ENCODE measurements at places on chromosomes 16 and 17.

DNA sequence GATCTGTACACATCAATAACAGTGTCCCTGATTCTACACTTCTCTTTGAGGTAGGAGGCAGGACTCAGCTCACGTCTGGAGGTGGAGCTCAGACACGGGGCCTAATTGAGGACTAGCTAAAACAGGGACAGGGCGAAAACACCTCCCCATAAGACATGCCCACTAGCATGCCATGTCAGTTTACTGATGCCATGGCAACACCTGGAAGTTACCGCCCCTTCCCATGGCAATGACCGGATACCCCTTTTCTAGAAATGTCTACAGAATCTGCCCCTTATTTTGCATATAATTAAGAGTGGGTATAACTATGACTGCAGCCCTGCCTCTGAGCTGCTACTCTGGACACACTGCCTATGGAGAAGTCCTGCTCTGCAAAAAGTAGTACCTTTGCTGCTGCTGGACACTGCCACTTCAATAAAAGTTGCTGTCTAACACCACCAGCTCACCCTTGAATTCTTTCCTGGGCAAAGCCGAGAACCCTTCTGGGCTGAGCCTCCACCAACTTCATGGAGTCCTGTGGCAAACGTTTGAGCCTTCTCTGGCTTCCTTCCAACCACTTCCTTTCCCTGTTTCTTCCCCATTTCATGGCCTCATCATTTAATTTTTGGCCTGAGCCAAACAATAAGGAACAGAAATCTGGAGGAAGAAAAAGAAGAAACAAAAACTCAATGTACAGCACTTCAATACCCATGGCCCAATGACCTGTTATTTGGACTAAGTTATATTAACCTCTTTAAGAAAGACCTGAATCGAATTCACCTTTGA lies 21.0 kb downstream of the PHB1 start:
- H3K36me3 ChIP-seq, result peaks cover 5% of the 10 kb centered on the region
- H3K4me1 ChIP-seq, result peaks cover 37% of the 10 kb centered on the region
- no peak overlapping the region for H3K4me3 ChIP-seq
- H3K27ac ChIP-seq, result no peak overlapping the region
- DNase-seq, result no peak

DNA sequence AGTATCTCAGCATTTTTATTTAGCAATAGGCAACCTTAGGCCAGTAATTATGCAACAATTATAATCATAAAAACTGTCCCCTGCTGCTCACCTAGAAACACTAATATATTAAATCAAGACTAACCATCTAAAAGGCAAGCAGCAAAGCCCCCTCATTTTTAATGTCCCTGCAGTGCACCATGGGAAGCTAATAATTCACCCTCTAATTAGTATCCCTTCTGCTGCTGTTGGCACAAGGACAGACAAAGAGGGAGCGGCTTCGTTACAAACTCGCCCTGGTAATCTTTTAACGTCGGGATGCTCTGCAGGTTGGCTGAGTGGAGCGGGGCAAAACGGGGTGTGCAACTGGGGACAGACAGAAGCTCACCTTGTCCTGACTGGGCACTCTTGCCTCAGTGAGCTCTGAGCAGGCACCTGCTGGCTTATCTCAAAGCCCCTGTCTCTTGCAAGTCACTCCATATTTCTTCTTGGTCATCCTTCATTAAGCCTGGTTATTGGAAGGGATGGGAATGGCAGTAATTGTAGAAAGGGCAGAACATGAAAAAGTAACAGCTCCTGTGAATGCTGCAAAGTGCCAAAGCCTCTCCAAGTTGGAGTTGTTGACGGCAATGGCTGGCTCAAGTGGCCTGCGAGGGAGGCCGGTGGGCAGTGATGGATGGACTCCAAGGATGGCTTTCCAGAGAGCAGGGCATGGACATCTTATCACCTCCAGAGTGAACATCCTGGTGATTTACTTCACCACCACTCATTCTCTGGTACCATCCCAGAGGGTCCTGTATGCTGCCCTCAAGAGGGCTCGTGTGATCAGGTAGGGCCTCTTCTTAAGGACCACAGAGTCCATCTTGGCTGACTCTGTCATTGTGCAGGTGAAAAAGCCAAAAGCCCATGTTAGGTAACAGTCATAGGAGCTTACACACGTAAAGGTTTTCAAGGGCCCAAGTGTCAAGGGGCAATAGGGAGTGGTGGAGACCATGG lies 219.6 kb upstream of the N4BP1 start:
- H3K27ac ChIP-seq, result no peak overlapping the region
- H3K4me3 ChIP-seq, result no peak overlapping the region
- no peaks in the 10 kb centered on the region for H3K4me1 ChIP-seq

DNA sequence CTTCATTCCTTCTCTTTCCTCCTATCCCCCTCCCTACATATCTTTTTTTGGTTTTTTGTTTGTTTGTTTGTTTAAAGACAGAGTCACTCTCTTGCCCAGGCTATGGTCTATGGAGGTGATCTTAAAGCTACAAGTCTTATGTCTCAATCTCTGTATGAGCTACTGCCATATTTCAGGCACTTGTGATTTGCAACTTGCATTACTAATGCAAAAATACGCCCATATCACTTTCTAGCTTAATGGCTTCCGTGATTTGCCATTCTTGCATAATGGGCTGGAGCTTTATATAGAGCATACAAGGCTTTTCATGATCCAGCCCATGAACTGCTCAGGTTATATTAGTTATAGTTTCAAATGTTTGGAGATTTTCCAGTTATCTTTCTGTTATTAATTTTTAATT lies 7.5 kb downstream of the CFAP97D1 start:
- H3K27ac ChIP-seq, result no peak overlapping the region
- no peak overlapping the region for H3K4me3 ChIP-seq
- peaks cover 3% of the 10 kb centered on the region for H3K4me1 ChIP-seq
- DNase-seq, result no peak
- H3K27me3 ChIP-seq, result peaks cover 18% of the 10 kb centered on the region

- H3K36me3 ChIP-seq, result no peaks in the 10 kb centered on the region
- H3K4me3 ChIP-seq, result no peak overlapping the region
- DNase-seq, result no peak
- H3K4me1 ChIP-seq, result no peaks in the 10 kb centered on the region
- H3K27me3 ChIP-seq, result peaks cover 27% of the 10 kb centered on the region
These were observed 90.7 kb upstream of the SMIM36 start for GRCh38 chr17:55601874-55602364.

- no peak overlapping the region for H3K27ac ChIP-seq
- H3K4me3 ChIP-seq, result no peak overlapping the region
- H3K36me3 ChIP-seq, result no peaks in the 10 kb centered on the region
These were observed 275.8 kb upstream of the MAF start for GRCh38 chr16:79876332-79876730.

- H3K36me3 ChIP-seq, result peaks cover 11% of the 10 kb centered on the region
- DNase-seq, result no peak
These were observed 27.1 kb upstream of the DBNDD1 start for GRCh38 chr16:90046122-90046970.

GRCh38 chr16:5615868-5616642 lies 518.5 kb upstream of the EEF2KMT start:
- H3K27ac ChIP-seq, result no peak overlapping the region
- H3K4me3 ChIP-seq, result no peak overlapping the region
- DNase-seq, result no peak
- H3K36me3 ChIP-seq, result no peaks in the 10 kb centered on the region
- peaks cover 2% of the 10 kb centered on the region for H3K4me1 ChIP-seq

DNA sequence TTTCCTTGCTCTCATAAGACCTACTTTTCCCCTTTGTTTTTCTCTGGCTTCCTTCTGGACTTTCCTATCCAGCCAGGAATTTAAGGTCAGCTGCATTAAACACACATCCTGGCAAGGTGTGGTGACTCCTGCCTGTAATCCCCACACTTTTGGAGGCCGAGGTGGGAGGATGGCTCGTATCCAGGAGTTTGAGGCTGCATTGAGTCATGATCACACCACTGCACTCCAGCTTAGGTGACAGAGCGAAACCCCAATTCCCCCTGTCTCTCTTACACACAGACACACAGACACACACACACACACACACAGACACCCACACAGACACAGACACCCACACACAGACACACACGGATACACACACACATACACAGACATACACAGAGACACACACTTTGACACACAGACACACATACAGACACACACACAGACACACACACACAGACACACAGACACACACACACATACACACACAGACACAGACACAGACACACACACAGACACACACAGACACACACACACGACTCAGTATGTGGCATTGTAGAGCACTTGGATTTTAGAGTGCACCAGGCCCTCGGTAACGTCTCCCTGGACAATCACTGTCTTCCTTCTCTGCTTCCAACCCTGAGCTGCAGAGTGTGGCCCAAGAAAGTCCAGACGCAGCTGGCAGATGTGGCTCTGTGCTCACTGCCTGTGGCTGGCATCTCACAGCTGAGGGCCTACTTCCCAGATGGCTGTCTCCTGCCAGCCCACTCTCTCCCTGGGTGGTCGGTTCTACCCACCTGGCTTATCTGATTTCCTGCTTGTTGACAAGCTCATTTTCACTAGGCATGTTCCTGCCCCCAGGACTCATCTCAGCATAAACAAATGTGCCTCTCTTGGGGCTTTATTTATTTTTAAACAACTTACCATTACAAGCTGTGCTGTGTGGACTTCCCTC lies 39.0 kb downstream of the NLRP1 start:
- peaks cover 12% of the 10 kb centered on the region for H3K4me1 ChIP-seq
- no peak overlapping the region for H3K4me3 ChIP-seq
- no peaks in the 10 kb centered on the region for H3K27me3 ChIP-seq
- peaks cover 68% of the 10 kb centered on the region for H3K36me3 ChIP-seq

- no peaks in the 10 kb centered on the region for H3K4me1 ChIP-seq
- H3K27ac ChIP-seq, result no peak overlapping the region
- H3K27me3 ChIP-seq, result no peaks in the 10 kb centered on the region
- H3K4me3 ChIP-seq, result no peak overlapping the region
These were observed 128.0 kb upstream of the C17orf78 start for GRCh38 chr17:37247825-37248224.

GRCh38 chr17:81434072-81434471 lies 38.8 kb downstream of the BAHCC1 start:
- H3K4me3 ChIP-seq, result no peak overlapping the region
- no peak overlapping the region for H3K27ac ChIP-seq
- H3K4me1 ChIP-seq, result peaks cover 10% of the 10 kb centered on the region

DNA sequence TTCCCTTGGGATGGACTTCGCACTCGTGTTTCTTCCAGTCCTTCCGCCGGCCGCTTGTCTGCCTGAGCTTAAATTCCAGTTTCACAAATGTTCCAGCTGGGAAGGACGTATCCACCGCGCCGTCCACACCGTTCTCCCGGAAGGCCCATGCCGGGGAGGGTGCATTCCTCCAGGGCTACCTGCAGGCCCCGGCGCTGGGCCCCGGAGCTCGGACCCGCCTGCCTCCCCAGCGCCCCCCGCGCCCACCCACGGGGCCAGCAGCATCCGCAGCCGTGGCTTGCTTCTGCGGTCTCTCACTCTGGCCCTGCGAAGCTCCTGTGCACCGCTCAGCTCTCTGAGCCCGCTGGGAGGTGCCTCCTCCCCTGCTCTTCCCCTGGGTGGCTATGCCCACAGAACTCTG lies 2084.1 kb downstream of the TP53TG3F start:
- H3K27ac ChIP-seq, result no peak overlapping the region
- H3K4me1 ChIP-seq, result no peaks in the 10 kb centered on the region
- H3K27me3 ChIP-seq, result no peaks in the 10 kb centered on the region

- H3K27me3 ChIP-seq, result peaks cover 58% of the 10 kb centered on the region
- DNase-seq, result no peak
- H3K4me1 ChIP-seq, result peaks cover 4% of the 10 kb centered on the region
- H3K4me3 ChIP-seq, result no peak overlapping the region
- H3K27ac ChIP-seq, result no peak overlapping the region
- no peaks in the 10 kb centered on the region for H3K36me3 ChIP-seq
These were observed 12.7 kb upstream of the ARHGAP23 start for GRCh38 chr17:38415250-38416194.

DNA sequence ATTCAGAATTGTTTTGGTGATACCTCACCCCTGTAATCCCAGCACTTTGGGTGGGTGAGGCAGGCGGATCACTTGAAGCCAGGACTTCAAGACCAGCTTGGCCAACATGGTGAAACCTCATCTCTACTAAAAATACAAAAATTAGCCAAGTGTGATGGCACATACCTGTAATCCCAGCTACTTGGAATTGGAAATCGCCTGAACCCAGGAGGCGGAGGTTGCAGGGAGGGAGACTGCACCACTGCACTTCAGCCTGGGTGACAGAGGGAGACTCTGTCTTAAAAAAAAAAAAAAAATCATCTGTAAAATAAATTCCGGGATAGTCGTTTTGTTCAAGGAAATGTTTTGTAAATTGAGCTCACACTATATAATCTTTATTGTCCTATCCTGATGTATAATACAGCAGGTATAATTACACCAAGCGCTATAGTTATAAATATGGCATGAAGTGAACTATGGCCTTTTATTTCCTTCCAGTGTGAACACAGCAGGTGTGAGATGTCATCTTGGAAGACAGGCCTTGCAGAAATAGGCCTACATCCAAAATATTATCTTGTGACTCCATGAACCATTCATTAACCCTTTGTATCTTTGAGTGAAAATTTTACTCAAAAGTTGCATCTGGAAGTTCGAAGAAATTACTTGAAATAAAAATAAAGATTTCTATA lies 25.4 kb downstream of the PLA2G10 start:
- H3K36me3 ChIP-seq, result peaks cover 54% of the 10 kb centered on the region
- peaks cover 7% of the 10 kb centered on the region for H3K4me1 ChIP-seq
- no peak overlapping the region for H3K4me3 ChIP-seq
- no peak overlapping the region for H3K27ac ChIP-seq
- no peak for DNase-seq
- H3K27me3 ChIP-seq, result no peaks in the 10 kb centered on the region

DNA sequence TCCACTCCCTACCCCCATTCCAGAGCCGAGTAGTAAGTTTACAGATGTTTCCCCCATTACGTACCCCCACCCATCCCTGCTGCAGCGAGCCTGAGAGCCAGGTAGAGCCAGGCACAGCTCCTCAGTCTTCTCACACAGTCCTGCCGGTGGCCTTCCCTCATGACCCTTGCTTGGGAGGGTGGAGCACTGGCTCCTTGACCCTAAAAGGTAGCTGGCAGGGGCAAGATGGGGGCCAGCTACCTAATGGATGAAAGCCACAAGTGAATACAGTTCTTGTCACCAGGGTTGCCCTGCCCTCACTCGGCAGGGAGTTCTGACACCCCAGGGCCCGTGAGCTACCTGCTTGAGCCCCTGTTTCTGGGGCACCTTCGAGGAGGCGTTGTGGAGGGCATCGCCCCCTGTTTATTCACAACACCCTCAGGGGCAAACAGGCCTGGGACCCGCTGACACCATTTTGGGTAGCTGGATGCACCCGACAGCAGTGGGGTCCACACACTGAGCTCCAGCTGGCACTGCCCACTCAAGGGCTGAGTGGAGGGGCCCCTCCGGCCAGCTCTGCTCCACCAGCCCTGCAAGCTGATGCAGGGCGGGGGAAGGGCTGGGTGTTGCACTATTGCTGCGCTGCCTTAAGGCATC lies 22.2 kb downstream of the ADAM11 start:
- no peaks in the 10 kb centered on the region for H3K36me3 ChIP-seq
- peaks cover 10% of the 10 kb centered on the region for H3K4me1 ChIP-seq
- no peak overlapping the region for H3K27ac ChIP-seq
- no peaks in the 10 kb centered on the region for H3K27me3 ChIP-seq
- DNase-seq, result no peak
